Activated CD4-positive, alpha-beta T cell treated with anti-CD3 and anti-CD28 coated beads for 36 hours (primary cell): ENCODE measurements at places on chromosomes 7 and 10.

DNA sequence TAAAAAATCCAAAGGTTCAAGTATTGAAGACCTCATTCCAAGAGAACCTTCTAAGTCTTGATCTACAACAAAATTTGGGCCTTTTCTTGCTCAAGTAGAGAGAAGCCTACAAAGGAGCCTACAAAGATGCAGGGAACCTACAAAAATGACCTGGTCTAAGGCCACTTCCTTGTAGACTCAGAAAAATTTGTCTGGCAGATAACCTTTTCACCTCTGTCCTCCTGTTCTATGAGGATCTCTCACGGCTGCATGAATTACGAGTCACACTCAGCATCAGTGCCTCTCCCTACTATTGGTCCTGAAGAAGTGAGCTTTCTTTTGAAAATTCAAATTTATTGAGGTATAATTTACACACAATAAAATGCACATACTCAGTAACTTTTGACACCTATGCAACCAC is 29.3 kb downstream of the CCNJ start:
- no peak for DNase-seq

- DNase-seq, result no peak
These were observed 1382.6 kb downstream of the GATA3 start for GRCh38 chr10:9437131-9437530.

DNA sequence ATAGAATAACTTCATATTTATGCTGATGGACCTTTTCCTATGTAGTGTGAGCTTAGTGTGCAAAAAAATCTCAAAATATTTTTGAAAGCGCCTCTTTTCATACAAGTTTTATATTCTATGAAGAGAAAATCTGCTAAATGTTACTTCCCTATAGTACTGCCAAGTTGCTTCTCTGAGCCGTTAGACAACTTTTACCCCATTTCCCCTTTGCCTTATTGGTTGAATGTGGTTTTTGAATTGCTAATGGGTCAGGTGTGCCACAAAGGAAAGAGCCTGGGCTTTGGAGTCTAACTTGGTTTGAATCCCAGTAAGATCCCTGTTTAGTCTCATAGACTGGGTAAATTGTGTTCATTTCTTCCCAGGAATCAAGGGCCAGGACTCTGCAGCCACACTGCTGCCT is 261.5 kb downstream of the SNX10 start:
- DNase-seq, result no peak

DNA sequence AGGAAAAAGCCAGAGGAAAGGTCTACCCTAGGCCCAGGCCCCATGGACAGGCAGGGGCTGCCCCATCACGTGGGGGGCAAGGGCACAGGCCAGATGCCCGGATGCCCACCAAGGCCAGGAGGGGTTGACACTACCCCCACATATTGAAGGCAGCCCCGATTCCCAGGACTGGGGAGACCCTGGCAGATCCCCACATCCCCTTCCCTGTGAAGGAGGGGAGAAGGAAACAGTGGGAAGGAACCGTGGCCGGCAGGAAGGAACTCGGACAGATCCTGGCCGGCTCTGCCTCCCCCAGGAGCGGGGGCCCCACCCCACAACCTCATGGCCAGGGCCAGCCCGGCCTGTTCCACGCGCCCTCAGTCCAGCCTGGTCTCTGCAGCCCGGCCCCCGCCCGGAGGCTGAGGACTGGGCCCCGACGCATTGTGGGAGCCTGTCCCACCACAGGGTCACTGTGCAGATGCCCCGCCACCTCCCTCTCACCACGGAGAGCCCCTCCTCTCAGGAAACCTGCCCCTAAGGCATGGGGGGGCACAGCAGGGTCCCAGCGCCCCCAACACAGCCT is 41.3 kb downstream of the PAPOLB start:
- no peak for DNase-seq

DNA sequence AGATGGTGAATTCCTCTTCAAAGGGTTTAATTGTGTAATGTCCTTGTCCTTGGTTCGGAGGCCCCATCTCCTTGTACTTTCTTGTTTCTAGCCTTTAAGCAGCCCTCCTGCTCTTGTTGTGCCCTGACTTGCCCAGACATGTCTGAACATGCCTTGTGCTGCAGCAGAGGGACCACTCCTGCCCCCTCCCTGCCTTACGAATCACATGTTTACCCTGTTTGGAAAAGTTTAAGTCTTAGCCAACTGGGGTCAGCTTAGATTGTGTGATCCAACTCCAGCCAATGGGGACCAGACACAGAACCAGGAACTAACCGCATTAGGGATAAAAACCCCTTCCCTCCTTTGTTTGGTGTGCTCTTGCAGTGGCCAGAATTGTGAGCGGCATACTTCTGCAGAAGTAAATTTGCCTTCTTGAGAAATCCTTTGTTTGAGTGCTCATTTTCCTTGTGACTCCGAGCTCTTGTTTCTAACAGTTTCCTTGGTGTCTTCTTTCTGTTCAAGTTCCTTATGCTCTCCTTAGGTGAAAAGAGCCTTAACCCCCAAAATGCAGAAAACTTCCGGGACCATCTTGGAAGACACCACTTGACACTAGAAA is 29.4 kb downstream of the CLRN3 start:
- DNase-seq, result no peak

GRCh38 chr7:131346885-131347592 is 19.4 kb downstream of the MKLN1 start:
- no peak for DNase-seq

DNA sequence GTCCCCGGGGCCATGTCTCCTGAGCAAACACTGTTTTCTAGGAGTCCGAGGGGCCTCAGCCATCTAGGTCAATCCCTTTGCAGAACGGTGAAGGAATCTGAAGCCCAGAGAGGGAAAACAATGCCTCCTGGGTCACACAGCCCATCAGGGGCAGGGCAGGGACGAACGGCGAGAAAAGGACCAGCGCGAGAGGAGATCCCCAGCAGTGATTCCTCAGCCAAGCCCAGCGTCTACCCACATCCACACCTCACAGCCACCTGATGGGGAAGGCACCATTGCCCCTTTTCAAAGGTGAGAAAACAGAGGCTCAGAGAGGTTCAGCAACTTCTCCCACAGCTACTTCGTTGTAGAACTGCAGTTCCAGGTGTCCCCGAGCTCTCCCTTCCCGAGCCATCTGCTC is 17.9 kb upstream of the PSMG3 start:
- DNase-seq, result no peak

GRCh38 chr10:1736144-1736971 is 967 bp downstream of the ADARB2 start:
- no peak for DNase-seq

DNA sequence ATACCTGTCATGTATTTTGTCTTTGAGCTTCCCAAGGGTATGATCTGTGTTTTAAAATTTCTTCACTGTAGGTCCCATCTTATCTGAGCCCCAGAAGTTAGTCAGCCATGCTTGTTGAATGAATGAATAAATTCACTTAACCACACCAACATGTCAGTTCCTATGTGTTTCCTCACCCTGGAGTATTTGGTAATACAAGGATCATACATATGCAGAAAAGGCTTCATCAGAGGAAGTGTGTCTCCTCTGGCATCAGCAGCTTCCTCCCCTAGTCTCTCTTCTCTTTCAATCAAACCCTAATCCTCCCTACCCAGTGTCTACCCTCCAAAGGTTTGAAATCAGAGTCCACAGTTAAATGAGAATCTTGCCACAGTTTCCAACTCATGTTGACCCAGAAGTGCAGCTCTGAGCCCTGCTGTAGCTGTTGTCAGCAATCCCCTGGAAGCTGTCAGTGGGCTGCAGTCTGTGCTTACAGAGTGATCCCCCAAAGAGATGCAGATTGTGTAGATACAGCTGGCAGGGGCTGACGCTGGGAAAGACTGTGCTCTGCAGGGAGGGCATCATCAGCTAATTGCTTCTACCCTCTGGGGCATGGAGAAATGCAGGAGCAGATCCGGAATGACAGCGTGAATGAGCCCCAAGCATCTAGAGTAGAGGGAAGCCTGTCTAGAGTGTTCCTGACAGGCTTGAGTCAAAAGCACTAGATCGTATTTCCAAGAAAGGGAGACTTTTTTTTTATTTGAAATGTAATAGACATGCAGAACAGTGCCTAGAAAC is 105.0 kb upstream of the WDR11 start:
- DNase-seq, result no peak

DNA sequence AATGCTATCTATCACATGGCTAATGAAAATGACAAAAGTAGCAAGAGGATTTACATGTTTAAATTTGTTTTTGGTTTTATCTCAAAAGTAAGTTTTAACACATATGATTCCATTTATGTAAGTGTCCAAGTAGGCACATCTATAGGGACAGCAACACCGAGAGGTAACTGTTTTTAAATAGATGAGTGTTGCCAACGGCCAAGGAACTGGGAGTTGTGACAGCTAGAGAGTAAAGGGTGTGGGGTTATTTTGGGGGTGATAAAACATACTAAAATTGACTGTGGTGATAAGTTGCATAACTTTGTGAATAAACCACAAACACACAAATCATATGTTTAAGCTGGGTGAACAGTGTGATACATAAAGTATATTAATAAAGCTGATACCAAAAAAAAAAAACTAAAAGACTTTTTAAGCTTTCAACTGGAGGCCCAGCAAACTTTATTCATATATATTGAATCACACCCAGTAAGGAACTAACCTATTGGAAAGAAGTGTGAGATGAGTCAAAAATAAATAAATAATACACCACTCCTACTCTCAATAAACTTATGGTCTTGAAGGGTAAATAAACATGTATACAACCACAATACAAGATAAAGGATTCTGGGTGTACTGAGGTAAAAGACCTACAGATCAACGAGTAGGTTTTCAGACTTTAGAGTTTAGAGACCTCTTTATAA is 33.0 kb downstream of the LRRC72 start:
- DNase-seq, result no peak

DNA sequence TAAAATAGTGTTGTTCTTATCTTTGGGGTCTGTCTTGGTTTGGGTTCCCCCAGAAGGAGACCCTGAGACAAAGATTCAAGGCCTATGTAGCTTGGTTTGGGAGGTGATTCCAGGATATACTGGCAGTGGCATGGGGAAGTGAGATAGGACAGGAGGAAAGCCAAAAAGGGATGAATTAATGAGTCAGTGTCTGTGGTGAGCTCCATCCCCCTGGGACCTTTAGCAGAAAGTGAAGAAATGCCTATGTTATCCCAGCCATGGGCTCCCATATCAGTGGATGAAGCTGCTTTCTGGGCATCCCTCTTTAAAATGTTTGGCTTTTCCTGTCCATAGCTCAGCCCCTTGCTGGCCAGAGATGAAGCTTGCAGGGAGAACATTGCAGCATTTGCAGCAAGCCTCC is 217.0 kb upstream of the CTBP2 start:
- DNase-seq, result no peak

GRCh38 chr7:107932805-107933204 is 41.8 kb downstream of the DLD start:
- DNase-seq, result no peak

DNA sequence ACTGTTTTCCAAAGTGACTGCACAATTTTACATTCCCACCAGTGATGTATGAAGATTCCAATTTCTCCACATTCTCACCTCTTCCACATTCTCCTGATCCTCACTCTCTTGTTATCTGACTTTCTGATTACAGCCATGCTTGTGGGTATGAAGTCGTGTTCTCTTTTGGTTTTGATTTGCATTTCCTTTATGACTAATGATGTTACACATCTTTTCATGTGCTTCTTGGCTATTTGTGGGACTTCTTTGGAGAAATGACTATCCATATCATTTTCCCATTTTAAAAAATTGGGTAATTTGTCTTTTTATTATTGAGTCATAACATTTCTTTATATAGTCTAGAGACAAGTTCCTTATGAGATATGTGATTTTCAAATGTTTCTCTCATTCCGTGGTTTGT is 10.5 kb upstream of the GIMAP8 start:
- no peak for DNase-seq

DNA sequence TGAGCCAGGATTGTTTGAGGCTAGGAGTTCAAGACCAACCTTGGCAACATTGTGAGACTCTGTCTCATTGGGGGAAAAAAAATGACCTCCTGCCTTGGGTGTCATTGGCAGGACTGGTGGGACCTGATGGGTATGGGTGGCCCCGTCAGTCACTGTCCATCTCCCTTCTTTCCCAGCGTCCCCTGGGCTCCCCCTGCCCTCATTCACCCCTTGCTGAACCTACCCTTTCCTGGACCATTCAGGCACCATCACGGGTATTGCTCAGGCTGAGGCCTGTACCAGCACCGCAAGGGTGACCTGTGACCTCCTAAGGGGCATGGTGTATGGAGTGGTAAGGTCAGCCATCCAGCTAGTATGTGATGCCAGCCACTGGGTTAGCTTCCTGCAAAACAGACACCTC is 19.4 kb downstream of the ASL start:
- no peak for DNase-seq

DNA sequence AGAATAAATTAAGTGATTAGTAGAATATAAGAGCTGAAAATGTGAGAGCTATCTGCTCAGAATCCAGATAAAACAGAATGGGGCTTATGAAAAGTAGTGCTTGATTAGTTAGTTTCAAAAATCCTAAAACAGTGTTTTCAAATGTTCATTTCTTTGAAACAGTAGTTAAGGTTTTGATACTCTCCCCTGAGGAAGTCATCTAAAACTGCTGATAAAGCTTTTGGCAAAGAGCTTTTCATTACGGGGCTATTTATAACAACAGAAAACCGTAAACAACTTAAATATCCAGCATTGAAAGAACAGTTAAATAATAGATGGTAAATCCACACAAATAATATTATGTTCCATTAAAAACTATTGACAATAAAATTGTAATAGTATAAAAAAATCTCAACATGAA is 77.5 kb downstream of the NPSR1 start:
- DNase-seq, result no peak

DNA sequence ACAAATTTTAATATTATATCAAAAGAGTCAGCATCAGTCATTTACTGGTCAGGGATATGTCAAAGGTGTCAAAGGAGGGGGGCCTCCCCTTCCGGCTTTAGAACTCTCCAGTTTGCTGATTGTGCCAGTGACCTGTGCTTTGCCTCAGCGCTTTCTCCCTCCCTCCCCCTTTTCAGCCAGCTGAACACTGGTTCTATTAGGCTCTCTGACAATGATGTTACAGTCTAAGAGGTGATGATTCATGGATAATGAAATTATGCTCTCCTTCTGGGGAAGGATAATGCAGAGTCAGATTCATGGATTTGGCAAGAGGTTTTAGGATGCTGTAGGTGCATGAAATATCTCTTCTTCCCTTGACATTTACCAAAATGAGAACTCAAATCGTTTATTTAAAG is 6.1 kb downstream of the LRRTM3 start:
- DNase-seq, result no peak

GRCh38 chr10:122342293-122343134 is 32.0 kb upstream of the PLEKHA1 start:
- peak; percentile 73 for DNase-seq

GRCh38 chr7:147068842-147069241 is 952.2 kb downstream of the CNTNAP2 start:
- no peak for DNase-seq
